ENCODE measurements at places on chromosomes 16 and 17.

DNA sequence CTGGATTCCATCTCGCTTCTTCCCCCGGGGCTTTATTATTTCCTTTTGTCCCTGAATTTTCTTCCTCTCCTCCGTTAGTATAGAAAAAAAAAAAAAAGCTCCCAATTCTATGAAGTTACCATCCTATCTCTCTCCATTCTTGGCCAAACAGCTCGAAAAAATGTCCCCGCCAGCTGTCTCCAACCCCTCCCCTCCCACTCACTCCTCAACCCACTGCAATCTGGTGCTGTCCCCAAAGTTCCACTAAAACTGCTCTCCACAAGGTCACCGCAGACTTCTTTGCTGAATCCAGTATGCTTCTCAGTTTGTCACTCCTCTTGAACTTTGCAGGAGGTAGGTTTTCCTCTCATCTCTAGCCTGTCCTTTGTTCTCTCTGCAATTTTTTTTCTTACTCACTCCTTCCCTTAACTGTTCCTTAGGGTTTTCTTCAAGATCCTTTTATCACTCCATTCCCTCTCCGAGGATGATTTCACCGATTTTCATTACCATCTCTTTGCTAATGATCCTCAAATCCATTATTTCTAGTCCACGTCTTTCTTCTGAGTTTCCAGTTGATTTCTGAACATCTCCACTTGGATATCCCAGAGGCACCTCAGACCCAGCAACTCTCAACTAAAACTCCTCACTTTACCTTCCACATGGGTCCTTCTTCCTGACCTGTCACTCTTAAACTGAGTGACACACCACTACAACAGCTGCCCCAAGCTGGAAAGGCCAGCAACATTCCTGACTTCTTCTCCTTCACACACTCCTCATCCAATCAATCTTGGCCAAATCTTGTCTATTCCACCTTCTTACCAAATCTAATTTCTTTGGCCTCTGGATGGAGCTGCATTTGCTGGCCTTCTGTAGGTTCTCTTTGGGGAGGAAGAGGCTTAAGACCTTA lies 1.5 kb upstream of the SUMO2 start:
- peak; percentile 21 for DNase-seq

- DNase-seq: no peak
Measured at GRCh38 chr17:81189670-81190530, 23.9 kb upstream of the AATK start.

DNA sequence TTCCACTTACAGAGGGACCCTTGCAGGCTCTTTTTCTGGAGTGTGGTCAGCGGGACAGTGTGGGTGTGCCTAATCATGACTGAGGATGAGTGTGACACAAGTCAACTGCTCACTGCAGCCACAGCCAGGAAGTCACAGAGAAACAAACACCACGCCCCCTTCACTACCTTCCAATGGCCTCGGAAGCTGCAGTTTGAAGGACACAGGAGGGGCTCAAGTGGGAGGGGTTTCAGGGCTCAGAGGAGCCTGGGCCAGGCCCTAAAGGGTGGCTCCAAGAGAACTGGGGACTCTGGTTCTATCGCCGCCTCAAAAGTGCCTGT lies 116.2 kb upstream of the SDK2 start:
- no peak for DNase-seq

- DNase-seq: no peak
Measured at GRCh38 chr17:8857919-8858318, 9.6 kb downstream of the PIK3R6 start.

GRCh38 chr16:23302045-23302956 lies at the start of gene SCNN1B:
Gene SCNN1B, plus strand, starts transcription at chr16:23302302. Its CDS starts 46,298 bp downstream, at chr16:23348600.
- peak; percentile 51 for DNase-seq

- no peak for DNase-seq
Measured at GRCh38 chr17:48873209-48873608, 19.4 kb upstream of the ATP5MC1 start.

DNA sequence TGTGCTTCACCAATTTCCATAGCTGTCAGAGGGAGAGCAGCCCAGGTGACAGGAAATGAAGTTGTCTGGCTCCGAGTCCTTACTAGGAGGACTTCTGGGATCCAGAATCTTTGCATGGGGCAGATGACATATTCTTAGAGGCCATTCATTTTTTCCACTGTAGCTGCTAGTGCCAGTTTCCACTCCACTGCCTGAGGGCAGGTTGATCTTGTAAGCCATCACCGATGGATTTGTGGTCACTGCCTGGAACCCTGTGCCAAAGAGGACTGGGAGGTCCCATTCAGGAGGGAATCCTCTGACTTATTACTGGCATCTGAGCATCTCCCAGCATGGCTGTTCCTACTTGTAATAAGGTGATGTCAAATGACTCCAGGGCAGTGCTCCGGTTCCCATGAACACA lies 144.1 kb upstream of the KCNJ18 start:
- no peak for DNase-seq

DNA sequence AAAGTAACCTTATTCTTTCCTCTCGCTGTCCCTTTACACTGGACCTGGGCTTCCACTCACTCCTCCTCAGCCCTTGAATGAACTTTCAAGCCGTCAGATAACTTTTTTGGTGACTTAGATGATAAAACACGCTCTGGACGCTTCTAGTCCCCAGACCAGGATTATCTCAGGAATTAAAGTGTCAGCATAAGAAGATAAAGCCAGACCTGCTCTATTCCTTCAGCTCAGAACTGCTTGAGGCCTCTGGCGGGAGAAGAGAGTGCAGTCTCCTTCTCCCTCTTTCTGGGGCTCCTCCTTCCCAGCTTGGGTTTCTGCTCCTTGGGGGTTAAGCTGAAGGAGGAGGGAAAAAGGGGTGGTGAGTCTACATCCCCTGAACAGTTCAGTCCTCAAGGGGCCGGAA lies 6.6 kb downstream of the LPO start:
- DNase-seq: no peak

GRCh38 chr17:78763561-78763960 lies 18.5 kb downstream of the CYTH1 start:
- DNase-seq: no peak

- DNase-seq: no peak
Measured at GRCh38 chr16:24571096-24571495, 31.7 kb downstream of the RBBP6 start.

- DNase-seq: peak; percentile 4
Measured at GRCh38 chr16:66562409-66562808, 3.8 kb upstream of the CMTM1 start.

GRCh38 chr17:36133602-36134236 lies 30.1 kb downstream of the CCL4 start:
- peak; percentile 3 for DNase-seq

DNA sequence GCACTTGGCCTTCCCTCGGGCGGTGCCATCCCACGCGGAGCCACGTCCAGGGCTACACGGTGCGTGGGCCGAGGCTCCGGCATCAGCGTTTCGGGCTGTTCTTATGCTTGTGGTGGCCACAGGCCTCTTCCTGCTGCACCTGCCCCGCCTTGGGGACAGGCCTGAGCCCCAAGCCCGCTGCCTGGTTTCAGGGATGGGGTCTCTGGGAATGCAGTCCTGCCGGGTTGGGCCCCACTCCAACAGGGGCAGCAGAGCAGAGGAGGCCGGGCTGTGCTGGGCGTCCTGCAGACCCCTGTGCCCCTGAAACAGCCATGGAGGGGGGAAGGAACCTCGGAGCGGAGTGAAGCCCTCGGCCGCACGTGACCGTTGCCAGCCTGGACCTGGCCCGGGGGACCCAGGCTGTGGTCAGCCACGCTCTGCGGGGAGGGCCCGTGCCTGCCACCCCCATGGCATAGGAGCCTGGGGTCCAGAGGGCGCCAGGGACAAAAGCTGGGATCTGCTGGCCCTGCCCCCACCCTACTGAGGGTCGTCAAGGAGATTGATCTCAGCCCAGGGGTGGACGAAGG lies 453 bp upstream of the WFIKKN1 start:
- DNase-seq: no peak

DNA sequence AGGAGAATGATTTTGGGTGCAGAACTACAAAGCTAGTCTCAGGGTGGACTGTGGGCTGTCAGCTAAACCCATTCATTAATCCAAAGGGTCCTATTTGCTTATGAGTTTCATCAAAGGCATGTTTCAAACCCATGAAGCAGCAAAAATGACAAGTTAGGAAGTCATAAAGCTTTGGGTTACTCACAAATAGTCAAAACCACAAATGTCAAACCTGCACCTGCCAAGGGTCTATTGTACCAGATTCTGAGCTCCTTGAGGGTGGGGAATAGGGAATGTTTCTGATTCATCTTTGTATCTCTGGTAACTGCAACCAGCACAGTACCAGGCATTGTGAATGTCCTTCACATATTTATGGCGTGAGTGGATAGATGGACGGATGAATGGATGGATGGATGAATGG lies 317.7 kb downstream of the MAF start:
- DNase-seq: no peak

DNA sequence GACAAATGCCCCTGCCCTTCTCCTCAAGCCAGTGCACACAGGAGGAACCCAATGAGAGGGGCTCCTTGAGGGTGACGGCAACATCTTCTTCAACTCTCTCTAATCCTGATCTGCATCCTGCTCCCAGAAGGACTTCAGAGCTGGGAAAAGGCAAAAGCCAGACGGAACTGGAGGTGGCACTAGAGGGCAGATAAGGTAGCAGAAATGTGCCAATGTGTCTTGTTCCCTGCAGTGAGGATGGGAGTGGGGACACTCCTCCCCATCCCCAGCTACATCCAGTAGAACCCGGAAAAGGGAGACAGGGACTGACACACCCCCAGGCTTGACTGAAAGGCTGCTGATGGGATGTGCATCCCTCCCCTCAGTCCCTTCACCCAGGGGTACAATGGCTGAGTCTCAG lies 28.5 kb downstream of the SRCIN1 start:
- peak; percentile 26 for DNase-seq

GRCh38 chr17:3157218-3157617 lies 29.9 kb upstream of the OR1G1 start:
- DNase-seq: no peak

GRCh38 chr16:27097800-27098230 lies 31.1 kb downstream of the C16orf82 start:
- DNase-seq: no peak

DNA sequence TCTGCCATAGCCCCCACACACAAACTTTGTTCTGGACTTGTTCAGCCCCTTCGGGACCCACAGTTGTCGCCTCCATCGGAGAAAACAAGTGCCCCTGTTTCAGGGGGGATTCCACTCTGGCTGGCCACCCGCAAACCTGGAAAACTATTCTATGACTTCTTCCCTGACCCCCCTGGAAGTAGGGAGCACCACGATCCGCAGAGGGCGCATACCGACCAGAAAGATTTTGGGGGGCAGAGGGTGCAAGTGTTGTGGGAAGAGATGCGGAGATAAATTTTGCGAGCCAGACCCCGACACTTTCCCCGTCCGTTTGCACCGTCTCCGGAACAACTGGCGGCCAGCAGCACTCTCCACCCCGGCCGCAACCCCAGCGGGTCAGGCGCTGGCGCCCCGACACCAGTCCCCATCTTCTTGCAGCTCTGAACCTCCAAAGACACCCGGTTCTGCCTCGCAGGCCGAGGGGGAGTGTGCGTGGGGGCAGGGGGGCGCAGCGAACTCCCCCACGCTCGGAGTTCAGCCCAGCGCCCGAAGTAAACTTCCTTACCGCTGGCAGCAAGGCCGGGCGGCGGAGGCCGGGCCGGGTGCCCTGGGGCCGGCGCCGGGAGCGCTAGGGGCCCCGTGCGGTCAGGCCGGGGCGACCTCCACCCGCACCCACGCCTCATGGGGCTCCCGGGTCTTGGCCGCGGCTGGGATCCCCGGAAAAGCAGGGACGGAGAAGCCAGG lies 744 bp downstream of the SALL1 start:
- no peak for DNase-seq

- DNase-seq: no peak
Measured at GRCh38 chr17:34312080-34312479, 7.2 kb upstream of the CCL8 start.

- DNase-seq: no peak
Measured at GRCh38 chr16:81040842-81041241, 5.2 kb downstream of the ATMIN start.

DNA sequence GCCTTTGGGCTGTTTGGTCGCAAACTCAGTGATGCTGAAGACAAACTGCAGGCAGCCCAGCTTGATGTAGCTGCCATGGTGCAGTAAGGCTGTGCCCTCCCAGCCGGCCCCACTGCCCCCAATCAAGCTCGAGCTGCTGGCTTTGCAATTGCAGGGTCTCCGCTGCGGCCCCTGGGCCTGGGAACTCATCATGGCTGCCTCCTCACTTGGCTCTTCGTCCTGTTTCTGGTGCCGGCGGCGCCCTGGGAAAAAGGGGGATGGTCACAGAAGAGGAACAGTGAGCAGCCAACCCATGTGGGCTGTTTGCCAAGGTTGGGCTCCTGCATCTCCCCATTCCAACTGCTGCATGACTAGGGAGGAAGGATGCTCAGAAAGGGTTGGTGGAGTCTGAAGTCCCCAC lies 3.4 kb upstream of the DHRS13 start:
- DNase-seq: no peak

- DNase-seq: no peak
Measured at GRCh38 chr17:35735036-35735805, 3.8 kb downstream of the RASL10B start.

DNA sequence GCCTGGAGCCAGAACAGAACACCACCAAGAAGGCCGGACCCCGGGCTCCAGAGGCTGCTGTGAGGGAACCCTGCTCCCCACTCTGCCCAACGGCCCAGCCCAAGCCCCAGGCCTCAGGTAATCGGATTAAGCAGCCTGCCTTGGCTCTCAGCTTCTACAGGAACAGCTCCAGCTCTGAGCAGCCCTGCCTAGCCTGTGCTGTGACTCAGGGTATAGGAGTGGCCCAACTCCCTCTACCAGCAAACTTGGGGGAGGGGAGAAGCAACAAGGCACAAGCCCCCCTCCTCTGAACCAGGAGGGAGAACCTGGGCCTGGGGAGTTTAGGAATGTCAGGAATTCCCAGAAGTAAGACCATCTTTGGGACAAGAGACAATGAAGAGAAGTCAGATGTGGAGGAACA lies 849 bp upstream of the SOX15 start:
- no peak for DNase-seq

DNA sequence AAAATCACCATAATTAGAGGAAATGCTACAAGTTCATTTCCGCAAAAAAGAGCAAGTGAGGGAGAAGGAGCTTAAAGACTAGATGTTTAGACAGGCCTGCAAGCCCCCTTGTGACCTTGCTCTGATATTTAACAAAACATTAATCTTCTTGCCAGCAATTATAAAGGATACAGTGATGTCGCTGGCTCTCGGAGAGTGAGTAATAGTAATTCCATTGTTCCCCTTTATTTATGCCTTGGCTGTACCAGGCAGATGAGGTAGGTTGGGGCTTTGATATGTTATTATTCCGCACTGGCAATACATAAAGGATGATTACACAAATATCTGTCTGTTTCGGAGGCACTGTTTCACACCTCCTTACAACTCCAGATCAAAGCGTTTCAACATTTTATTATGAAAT lies 204.8 kb upstream of the SALL1 start:
- DNase-seq: no peak

GRCh38 chr16:67021321-67021720 lies 7.6 kb upstream of the CBFB start:
- no peak for DNase-seq

- DNase-seq: no peak
Measured at GRCh38 chr17:69402052-69402451, 12.4 kb upstream of the MAP2K6 start.

- DNase-seq: no peak
Measured at GRCh38 chr16:30813821-30814189, 26.8 kb upstream of the ZNF629 start.
